ENCODE measurements at places on chromosomes 12 and 14. TPM values are rescaled to one million over a fixed set of nuclear protein-coding genes. Genes with fewer than 3 reads are reported as not detected.

The TAMALIN gene
- total RNA-seq = 17.6 TPM

The SERPINA10 gene
- total RNA-seq = not detected

DNA sequence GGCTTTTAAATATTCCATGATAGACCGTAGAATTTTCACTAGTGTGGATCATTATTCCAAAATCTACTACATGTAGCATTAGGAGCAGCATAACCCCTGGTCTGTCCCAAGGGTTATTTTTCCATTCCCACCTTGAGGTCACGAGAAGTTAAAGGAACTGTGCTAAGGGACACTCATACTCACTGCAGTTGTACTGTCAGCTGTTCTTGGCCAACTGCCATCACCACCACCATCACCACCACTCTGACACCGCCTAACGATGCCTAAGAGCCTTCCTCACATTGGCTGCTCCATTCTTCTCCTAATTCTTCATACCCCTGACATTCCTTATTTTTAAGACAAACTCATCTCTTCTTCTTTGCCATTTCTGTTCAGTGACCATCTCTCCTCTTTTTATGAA, 13.4 kb upstream of the PTGDR start:
- no peak for DNase-seq

- DNase-seq = no peak
Observed at GRCh38 chr14:104246401-104247335, 108.3 kb downstream of the KIF26A start.

GRCh38 chr12:94207467-94207848, 59.1 kb downstream of the PLXNC1 start:
- DNase-seq = no peak

GRCh38 chr12:13208533-13209435, 12.3 kb downstream of the EMP1 start:
- no peak for DNase-seq

GRCh38 chr12:96311191-96311590, 89.0 kb downstream of the CDK17 start:
- no peak for DNase-seq

GRCh38 chr14:24417832-24418491, 11.5 kb downstream of the CBLN3 start:
- DNase-seq = no peak

DNA sequence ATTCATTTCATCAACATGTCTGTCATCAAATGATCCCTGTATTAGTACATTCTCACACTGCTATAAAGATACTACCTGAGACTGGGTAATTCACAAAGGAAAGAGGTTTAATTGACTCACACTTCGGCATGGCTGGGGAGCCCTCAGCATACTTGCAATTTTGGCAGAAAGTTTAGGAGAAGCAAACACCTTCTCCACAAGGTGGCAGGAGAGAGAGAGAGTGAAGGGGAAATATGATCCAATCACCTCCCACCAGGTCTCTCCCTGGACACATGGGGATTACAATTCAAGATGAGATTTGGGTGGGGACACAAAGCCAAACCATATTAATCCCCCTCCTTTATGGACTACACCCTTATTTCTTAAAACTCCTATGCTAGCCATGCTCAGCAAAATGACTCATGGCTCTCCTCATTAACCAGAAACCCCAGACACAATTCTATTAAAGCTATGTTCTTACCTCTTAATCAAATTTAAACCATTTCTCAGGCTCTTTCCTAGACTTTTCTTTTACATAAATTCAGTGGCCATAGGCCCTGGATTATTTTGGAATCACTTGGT, 932.3 kb downstream of the FLRT2 start:
- DNase-seq = no peak

- no peak for DNase-seq
Observed at GRCh38 chr12:132711080-132711843, 620 bp downstream of the PGAM5 start.

- no peak for DNase-seq
Observed at GRCh38 chr12:70044167-70044566, 199.1 kb upstream of the CNOT2 start.

DNA sequence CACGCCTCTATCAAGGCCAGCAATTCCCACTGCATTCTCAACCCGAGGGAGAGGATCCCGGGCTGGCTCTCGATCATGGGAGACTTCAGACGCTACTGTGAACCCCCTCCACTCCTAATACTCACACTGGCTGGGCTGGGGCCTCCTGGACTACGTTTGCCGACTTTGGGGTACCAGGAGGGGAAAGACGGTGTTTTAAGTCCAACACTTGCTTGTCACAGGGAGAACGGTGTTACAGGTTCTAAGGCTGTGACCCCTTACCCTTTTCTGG, 463 bp downstream of the NACA start:
- no peak for DNase-seq

DNA sequence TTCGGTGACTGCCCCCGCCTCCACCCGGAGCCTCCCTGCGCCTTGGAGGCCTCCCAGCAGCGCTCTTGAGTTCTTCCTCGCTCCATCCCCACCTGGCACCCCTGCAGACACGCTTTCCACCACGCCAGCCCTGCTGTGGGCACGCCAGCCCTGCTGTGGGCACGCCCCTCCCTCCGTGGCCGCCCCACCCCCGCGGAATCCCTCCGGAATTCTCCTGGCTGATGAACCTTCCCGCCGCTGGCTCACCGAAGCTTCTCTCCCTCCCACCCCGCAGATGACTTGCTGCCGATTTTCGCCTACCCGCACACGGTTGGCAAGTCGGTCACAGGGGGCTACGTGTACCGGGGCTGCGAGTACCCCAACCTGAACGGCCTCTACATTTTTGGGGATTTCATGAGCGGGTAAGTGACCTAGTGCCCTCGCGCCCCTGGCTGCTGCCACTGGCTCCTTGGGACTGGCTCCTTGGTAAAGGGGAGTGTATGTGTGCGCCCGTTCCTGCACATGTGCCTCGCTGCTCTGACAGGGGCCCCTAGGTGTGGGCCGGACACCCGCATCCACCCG, 15.2 kb downstream of the HHIPL1 start:
- no peak for DNase-seq

- no peak for DNase-seq
Observed at GRCh38 chr14:98904677-98905076, 367.3 kb downstream of the BCL11B start.

Measured in right atrium auricular region (tissue), 2 donors.